ENCODE measurements at places on chromosomes 1 and 21.

DNA sequence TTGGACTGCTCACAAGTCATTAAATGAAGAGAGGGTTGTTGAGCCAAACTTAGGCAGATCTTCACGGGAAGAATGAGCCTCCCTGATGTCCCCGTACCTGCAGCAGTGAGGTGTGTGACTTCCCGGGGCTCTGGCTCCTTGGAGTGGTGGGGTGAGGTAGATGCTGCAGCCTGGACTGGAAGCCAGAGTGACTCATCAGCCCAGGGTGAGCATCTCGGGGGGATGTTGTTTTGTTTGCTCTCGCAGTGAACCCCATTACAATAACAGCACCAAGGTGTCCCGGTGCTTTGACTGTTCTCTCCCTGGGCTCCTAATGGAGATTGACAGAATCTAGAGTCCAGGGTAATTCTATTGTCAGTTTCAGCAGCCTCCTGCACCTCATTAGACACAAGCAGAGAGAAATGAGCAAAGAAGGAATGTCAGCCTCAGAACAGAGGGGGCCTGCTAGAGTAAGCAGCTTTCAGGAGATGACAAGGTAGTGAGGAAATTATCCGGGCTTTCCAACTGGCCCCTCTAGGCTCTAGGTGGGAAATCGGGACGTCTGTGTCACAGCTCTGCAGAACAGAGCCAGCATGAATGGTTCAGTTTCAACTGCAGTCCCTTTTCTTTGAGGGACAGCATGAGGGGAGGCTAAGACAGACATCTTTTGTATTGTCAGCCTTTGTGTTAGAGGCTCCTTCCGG is 36.0 kb upstream of the LRRN2 start:
- no peaks in the 10 kb centered on the region for H3K36me3 ChIP-seq
- no peak overlapping the region for H3K4me3 ChIP-seq
- H3K27ac ChIP-seq: no peak overlapping the region
- DNase-seq: no peak
- no peaks in the 10 kb centered on the region for H3K4me1 ChIP-seq

GRCh38 chr1:14924455-14925331 is 228.9 kb upstream of the TMEM51 start:
- H3K36me3 ChIP-seq: no peaks in the 10 kb centered on the region
- H3K4me3 ChIP-seq: no peak overlapping the region
- DNase-seq: no peak

DNA sequence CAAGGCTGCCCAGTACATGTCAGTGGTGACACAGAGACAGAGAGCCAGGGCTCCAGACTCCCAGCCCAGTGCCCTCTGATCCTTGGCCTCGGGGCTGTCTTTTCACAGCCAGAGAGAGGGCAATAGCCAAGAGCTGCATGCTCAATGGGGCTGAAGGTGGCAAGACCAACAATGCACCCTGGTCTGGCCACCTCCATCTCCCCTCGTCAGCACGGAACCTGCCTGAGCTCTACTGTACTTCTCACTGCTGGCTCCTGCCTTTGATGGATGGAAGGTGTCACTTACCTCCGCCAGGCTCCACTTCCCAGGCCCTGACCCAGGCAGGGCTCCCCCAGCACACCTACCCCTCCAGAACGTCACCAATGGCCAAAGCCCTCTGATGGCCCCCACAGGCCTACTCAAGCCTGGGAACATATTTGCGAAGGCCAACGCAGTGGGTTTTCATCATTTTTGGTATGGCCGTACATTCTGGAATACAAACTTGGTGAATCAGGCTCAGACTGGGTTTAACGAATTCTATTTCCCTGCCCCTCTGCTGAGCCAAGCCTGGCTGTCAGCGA is 88.1 kb downstream of the DMRTB1 start:
- DNase-seq: no peak
- no peak overlapping the region for H3K4me3 ChIP-seq
- H3K36me3 ChIP-seq: no peaks in the 10 kb centered on the region

GRCh38 chr1:41863718-41864117 is 55.0 kb downstream of the HIVEP3 start:
- peaks cover 10% of the 10 kb centered on the region for H3K4me1 ChIP-seq
- no peak for DNase-seq

- H3K4me1 ChIP-seq: peaks cover 20% of the 10 kb centered on the region
- H3K4me3 ChIP-seq: no peak overlapping the region
- H3K27ac ChIP-seq: no peak overlapping the region
- H3K27me3 ChIP-seq: no peaks in the 10 kb centered on the region
Observed at GRCh38 chr1:226074046-226074445, 11.5 kb downstream of the H3-3A start.

DNA sequence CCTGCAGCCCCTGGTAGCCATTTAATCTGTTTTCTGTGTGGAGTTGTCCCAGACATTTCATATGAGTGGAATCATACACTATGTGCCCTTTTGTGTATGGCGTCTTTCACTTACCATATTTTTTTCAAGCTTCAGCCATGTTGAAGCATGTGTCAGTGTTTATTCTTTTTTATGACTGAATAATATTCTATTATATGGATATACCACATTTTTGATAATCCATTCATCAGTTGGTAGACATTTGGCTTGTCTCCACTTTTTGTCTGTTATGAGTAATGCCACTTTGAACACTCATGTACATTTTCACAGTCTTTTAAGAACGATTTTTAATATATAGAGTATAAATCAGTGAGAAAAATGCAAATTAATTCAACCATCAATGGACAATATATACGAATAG is 44.7 kb downstream of the ATF6 start:
- H3K4me1 ChIP-seq: no peaks in the 10 kb centered on the region
- H3K27ac ChIP-seq: no peak overlapping the region
- no peak overlapping the region for H3K4me3 ChIP-seq

Measured in CD4-positive, CD25-positive, alpha-beta regulatory T cell (primary cell).